ENCODE measurements at places on chromosomes 11 and 22.

DNA sequence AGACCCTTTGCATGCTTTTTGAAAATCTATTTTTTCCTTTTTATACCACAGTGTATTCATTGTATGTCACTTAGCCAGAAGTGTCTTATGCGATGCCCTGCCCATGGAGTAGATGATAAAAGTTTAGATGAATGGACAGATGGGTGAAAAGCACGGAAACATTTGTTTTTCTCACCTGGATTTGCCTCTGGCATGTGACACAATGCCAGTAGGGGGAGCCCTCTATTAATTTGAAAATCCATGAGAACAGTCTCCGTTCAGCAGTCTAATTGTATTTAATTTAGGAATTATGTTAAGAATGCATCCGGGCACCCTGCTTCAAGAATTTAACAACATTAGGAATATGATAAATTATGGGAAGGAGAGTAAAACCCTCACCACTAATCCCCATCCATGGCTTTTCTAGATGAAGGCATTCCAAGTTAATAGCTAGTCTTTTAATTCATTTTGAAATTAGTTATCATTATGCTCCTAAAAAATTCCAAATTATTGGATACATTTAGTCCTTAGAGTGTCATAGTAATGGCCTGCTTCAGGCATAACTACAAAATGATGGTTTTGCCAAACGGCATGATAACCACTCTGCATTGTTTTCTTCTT is 55.3 kb upstream of the ALKBH3 start:
- DNase-seq = no peak

- DNase-seq = no peak
Observed at GRCh38 chr11:128904656-128905344, 13.6 kb downstream of the KCNJ5 start.

- no peak for DNase-seq
Observed at GRCh38 chr11:131373095-131373725, 2.8 kb downstream of the NTM start.

- DNase-seq = no peak
Observed at GRCh38 chr22:19149047-19149883, 827 bp downstream of the GSC2 start.

DNA sequence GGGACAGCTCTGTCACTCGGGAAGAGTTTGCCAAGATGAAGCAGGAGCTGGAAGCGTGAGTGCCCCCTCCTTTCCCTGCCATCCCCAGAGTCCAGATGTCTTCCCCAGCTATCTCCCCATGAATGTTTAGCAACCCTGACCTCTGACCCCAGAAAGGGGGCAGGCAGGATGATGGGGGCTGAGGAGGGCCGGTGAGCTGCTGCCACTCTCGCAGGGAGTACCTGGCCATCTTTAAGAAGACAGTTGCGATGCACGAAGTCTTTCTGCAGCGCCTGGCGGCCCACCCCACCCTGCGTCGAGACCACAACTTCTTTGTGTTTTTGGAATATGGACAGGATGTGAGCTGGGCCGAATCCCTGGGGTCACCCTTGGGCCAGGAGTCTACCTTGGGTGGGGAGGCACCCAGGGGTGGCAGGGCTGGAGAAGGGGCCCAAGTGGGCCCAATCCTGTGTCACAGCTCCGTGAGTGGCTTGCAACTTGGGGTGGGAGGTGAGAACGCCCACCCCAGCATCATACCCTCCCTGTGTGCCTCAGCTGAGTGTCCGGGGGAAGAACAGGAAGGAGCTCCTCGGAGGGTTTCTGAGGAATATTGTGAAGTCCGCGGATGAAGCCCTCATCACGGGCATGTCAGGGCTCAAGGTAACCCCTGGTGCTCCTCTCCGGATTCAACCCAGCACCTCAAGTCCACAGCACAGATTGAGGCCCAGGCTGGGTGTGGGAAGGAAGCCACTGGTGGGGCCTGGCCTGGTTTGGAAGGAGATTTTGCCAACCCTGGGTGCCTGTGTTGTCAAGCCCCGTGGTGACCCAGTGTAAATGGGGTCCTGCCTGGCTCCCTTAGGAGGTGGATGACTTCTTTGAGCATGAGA is 7.5 kb downstream of the CFL1 start:
- no peak for DNase-seq

GRCh38 chr11:64880240-64881001 is 2.0 kb upstream of the EHD1 start:
- no peak for DNase-seq

- DNase-seq = no peak
Observed at GRCh38 chr22:25844601-25845000, 102.6 kb downstream of the MYO18B start.

DNA sequence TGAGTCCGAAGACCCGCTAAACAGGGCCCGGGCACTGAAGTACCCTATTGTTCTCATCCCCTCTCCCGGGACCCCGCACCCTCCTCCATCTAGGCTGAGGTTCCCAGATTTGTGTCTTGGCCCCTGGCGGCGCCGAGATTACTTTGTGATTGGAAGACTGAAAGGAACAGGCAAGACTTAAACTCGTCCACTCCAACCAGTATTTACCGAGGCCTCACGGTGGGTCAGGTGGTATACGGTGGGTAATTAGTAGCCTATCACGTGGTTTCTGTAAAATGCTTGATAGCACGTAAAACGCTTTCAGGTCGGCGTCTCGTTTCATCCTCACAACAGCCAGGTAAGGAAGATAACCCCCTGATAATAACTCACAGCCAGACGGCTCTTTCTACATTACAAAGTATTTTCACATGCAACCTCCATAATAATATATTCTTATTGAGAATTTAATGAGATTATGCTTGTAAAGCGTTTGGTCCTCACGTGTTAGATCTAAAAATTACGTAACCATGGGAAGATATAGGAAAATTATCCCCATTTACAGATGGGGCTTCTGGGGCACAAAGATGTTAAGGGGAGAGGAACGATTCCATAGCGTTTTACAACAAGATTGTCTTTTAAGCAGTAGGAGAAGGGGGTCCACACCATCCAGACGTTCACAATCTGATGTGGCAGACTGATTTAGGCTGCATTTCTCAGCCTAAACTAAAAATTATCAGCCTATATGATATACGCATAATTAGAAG is 642 bp upstream of the PIK3C2A start:
- no peak for DNase-seq

DNA sequence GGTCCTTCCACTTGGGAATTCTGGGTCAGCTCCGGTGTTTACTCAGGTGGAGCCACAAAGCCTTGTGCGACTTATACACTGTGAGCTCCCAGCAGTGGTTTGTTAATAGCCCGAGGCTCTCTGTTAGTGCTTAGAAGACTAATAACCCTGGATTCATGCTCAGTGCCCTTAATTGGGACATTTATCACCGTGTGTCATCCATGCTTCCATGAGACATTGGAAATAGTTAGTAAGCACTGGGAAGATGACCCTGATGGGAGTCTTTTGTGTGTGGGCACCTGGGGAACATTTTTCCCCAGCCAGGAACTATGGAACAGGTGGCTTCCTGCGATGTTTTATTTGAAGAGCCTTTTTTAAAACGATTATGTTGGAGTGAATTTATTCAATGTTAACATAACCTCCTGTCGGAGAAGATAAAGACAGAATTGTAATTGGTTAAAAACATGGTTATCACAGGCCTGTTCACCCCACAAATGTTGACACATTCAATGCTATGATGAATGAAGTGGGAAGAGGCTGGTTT is 188.9 kb downstream of the MYO18B start:
- DNase-seq = no peak

DNA sequence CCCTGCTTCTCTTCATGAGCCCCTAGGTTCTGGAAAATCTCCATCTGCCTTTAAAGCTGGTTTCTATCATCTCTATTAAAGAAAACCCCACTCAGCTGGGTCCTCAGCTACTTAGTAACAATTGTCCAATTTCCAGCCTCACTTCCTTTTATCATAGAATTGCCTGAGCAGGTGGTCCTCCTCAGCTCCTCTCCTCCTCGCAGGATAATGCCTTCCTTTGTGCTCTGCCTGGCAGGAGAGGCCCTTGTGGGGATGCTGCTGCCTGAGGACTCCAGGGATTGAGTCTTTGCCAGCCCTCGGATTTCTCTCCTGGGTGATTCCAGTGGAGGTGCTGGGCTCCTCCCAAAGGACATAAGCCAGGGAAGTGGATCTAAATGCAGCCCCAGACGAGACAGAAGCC is 448.3 kb downstream of the INSC start:
- no peak for DNase-seq

GRCh38 chr11:120682866-120683265 is 171.3 kb downstream of the GRIK4 start:
- no peak for DNase-seq

DNA sequence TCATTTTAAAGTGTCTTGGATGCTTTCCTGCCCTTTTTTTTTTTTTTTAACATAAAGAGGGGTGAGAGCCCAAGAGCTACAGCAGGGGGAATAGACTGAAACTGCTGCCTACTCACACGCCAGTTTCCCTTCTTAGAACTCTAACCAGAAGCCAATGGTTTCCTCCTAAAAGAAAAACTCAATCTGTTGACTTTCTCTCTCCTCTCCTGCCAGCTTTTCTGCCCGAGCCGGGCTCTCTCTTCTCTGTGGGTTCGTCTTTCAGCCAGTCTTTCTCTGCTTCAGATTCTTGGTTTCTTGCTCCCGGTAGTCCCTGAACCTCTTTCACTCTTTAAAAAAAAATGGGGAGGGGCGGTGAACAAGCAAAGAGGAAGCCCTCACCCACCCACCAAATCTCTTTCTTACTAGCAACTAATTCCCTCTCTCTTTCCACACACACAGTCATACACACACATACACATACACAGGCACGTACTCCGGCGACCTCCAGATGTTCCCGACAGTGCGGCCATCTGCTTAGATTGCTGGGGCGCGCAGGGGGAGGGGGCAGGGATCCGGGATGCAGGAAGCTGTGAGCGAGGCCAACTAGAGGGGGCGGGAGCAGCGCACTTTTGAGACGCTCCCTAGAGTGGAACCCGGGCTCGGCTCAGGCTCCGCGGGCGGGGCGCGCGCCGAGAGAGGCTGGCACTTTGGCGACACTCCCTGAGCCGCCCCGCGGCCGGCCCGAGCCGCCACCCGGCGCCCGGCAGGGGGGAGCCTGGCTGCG is 444 bp upstream of the TSKU start:
- DNase-seq = peak; percentile 47

- no peak for DNase-seq
Observed at GRCh38 chr11:15735706-15736105, 620.6 kb downstream of the SOX6 start.

GRCh38 chr11:35182317-35182939 is 43.5 kb downstream of the CD44 start:
- no peak for DNase-seq

GRCh38 chr22:17774206-17774925 is at the start of gene BID:
Gene BID, minus strand, starts transcription at chr22:17774469. Its CDS starts 24,353 bp downstream, at chr22:17750116.
- DNase-seq = no peak

GRCh38 chr11:18347471-18348125 is 25.2 kb downstream of the GTF2H1 start:
- DNase-seq = no peak

DNA sequence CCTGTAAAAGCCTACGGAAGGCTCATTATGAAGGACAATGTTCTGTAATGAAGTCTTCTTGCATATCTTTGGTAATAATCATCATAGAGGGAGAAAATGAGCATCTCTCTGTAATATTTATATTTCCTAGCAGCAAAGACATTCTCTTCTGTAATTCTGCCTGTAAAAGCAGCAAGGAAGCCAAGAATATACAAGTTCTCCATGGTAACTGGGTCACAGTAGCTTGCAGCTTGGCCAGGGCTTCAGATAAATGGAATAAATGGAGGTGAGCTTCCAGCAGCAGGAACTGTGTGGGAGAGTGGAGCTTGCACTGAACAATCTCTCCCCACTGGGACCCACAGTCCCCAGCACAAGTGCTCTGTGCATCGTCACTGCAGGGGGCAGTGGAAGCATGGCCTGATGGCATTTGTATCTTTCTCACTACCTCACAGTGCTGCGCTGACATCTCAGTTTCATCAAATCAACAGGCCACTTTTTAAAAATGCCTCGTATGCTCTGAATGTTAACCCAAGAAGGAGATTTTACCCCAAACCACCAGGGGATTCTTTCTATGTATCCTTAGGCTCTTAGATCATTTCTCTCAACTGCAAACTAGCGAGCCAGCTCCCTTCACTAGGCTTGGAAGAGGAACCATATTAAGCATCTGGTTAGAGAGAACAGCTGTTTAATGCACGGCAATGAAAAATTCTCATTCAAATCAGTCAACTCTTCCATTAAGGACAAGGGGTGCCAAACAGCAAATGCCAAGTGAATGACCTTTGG is 1059.7 kb downstream of the OPCML start:
- no peak for DNase-seq

DNA sequence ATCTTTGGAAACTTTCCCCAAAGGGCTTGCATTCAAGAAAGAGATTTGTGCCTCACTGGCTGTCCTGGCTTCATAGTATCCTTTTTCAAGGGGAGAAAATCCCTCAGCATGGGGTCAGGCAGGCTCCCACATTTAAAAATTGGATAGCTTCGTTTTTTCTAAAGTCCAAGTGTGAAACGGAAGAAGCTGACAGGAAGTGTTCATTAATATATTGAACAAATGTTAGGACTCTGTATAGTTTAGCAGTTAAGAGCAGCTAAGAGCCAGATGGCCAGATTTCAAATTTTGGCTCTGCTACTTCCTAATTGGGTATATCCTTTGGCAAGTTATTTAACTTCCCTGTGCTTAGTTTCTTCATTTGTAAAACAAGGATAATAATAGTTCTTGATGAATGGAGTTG is 354.9 kb upstream of the FAT3 start:
- DNase-seq = peak; percentile 4

DNA sequence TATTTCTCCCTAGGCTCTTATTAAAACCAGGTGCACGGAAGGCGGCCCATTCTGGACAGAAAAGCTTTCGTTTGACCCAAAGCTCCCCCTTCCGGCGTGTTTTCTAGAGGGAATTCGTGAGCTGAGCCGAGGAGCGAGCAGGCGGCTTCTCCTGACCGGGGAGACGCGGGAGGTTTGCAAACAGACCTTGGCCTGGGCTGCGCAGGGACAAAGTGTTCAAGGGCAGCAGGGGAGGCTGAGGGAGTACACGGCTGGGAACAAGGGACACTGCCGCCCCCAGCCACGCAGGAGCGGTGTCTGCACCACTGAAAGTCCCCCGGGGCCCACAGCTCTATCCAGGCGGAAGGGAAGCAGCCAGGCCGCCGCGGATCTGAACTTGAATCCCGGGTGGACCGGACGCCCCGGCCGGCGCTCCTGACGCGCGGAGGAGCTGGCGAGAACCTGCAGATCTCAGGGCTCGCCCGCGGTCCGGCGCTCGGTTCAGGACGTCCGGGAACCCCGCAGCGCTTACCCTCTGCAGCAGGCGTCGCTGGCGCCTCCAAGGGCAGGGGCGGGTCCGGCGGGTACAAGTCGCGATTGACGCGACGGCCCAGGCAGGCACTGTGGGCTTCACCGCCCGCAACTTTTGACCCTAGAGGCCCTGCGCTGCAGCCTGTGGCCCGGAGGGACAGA is 101.9 kb downstream of the WT1 start:
- DNase-seq = peak; percentile 19

- no peak for DNase-seq
Observed at GRCh38 chr22:26169315-26170111, at the start of gene SEZ6L. Gene SEZ6L, plus strand, starts transcription at chr22:26169462. Its CDS starts 208 bp downstream, at chr22:26169670.

- no peak for DNase-seq
Observed at GRCh38 chr11:72305077-72305476, 61.1 kb upstream of the PHOX2A start.

GRCh38 chr22:22527312-22527711 is 7.2 kb upstream of the ZNF280A start:
- DNase-seq = no peak

GRCh38 chr11:77074626-77075221 is 8.0 kb downstream of the CAPN5 start:
- DNase-seq = no peak

- DNase-seq = no peak
Observed at GRCh38 chr11:57330029-57330428, 5.3 kb upstream of the TNKS1BP1 start.

GRCh38 chr22:35204807-35205775 is 52.2 kb upstream of the HMGXB4 start:
- DNase-seq = no peak
